Mesothelial cell of epicardium (in vitro differentiated cells): ENCODE measurements at places on chromosomes 5 and 9.

DNA sequence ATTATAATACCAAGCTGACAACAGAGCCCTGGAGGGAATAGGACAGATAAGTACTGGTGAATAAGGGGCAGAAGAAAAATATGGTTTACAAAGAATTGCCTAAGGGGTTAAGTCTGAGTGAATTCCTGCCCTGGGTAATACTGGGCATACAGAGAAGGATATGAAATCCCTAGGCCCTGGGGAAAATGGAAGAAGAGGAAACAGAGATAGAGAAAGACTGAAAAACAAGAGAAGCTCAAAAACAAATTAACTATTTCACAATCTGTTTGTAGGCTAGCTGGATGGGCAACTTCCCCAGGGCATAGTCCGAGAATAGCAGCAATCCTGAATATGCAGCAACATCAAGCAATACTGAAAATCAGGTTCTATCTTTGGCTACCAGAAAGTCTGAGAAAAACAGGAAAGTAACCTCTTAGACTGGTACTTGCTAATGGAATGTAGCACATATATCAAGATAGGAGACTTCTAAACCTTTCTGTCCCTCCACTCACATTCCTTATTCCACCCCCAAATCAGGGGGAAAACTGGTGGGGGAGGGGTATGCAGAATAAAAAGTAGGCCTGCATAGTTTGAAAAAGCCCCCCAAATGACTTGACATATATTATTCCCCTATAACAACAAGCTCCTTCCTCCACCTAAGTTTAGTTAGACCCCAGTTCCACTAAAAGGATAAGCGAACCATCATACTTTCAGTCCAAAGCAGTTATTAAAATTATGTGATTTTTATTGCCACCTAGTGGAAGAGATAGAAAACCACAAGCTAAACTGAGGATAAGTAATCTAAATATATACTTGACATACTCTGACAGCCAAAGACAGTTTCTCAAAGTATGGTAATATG lies 20.6 kb downstream of the SLC38A9 start:
- DNase-seq, result no peak

- DNase-seq, result no peak
Observed at GRCh38 chr5:142984011-142984410, 213.8 kb downstream of the ARHGAP26 start.

- no peak for DNase-seq
Observed at GRCh38 chr5:80150731-80151130, 105.1 kb downstream of the SERINC5 start.

DNA sequence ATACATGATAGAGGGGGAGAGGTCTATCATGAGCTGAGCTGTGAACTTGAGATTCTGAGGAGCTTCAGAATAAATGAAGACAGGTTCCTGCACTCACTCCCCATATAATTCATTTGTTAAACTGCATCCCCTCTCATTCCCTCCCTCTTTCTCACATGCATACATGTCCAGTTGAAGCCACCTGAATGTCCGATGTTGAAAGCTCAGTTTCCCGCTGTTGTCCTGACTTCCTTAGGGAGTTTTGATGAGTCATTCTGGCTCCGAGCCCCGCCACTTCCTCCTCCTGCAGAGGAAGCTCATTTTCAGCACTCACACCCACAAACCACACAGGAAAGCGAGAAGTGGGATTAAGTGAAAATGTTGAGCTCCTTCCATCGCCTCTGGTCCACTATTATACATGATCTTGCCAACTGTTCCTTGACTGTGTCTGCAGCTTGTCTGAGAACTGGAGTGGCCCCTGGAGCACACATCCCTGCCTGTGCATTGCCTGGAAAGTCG lies 121.2 kb downstream of the CEMIP2 start:
- no peak for DNase-seq

- no peak for DNase-seq
Observed at GRCh38 chr5:165004175-165004574, 1498.8 kb downstream of the MAT2B start.

DNA sequence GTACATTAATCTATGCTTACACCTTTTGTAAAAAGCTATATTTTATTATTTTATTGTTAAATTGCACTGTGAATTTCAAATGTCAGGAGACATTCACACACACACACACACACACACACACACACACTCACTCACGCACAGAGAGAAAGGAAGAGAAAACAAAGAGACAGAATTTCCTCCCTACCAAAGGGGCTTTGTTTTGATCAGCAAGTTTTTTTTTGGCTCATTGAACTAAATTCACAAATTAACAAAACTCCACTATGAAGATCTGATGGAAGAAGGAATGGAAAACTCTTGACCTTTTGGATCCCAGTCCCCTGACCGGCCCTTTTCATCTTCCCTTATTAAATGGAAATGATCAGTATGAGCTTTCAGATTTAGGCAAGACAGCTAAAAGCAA lies 161.2 kb downstream of the PDE4D start:
- no peak for DNase-seq

DNA sequence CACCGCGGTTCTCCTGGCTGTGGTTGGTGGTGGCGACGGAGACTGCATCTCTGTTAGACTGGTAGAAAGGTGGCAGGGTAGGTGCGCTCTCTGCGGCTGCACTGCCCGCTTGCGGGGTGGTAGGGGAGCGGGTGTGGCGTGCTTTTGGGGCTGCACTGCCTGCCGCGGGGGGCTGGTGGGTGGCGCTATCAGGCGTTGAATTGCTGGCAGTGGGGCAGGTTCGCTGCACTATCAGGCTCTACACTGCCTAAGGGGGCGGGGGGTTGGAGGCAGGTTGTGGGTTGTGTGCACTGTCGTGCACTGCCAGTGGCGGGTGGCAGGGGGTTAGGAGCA lies 21.0 kb upstream of the TRIM52 start:
- DNase-seq, result no peak

DNA sequence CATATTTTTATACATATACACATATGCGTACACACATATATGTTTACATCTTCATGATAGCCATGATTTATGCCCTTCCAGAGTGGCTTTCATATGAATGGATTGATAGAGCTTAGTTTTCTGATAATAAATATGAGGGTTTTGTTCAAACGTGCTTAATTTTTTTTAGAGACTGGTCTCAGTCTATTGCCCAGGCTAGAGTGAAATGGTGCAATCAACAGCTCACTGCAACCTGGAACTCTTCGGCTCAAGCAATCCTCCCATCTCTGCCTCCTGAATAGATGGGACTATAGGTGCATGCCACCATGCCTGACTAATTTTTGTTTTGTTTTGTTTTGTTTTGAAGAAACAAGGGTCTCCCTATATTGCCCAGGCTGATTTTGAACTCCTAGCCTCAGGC lies 48.6 kb upstream of the ZSWIM6 start:
- DNase-seq, result no peak

- no peak for DNase-seq
Observed at GRCh38 chr5:14483504-14484157, 98.0 kb upstream of the OTULINL start.

GRCh38 chr9:4750023-4750673 lies 9.1 kb upstream of the AK3 start:
- DNase-seq, result no peak

GRCh38 chr9:94874316-94874715 lies 147.8 kb downstream of the AOPEP start:
- no peak for DNase-seq

DNA sequence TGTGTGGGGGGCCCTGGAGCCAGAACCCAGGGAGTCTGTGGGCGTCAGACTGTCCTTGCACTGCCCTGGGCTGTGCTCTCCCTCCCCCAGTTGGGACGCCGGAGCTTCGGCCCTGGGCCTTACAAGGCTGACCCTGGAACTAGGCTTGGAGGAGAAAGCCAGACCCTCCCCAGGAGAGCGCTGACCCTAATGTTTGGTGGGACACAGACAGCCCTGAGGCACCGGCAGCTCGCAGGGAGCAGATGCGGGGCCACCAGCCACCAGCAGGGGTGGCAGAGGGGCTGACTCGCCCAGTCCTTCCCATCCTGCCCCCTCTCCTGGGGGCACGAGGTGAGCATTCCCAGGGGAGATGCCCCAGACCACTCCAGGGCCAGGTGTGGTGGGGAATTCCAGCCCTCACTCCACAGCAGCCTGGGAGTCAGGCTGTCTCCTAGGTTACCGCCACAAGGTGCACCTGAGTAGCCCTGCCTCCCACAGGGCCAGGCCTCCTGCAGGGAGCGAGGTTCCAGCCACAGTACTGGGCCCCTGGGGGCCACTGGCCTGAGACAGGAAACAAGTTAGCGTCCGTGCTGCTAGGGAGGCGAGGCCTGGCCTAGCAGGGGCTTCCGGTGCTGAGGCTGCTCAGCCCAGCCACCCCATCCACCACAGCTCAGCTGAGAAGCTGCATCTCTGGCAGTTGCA lies 134.6 kb downstream of the OLFM1 start:
- no peak for DNase-seq

DNA sequence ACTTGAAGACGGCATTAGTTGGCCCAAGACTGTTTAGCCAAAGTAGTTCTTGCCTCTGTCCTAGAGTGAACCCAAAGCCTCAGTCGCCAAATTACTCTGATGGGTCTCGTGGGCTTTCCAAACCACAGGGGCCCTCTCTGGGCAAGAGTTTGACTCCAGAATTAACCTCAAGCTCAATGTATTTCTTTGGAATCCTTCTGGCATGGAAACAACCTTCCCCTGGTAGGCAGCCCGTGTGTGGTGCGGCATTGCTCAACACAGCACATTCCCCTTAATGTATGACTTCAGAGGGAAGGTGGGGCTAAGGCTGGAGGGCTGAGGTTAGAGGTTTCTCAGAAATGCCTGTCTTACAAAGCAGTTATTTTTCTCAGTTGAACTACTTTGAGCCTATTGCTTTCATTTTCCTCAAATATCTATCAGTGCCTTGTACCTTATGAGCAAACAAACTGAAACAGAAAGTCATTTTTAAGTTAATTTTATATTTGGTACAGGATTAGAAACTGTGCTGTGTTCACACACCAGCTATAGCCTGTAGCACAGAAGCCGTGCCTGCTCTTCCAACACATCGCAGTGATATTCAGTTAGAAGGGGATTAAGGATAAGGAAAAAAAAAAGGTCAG lies 123.9 kb upstream of the HAPLN1 start:
- no peak for DNase-seq

DNA sequence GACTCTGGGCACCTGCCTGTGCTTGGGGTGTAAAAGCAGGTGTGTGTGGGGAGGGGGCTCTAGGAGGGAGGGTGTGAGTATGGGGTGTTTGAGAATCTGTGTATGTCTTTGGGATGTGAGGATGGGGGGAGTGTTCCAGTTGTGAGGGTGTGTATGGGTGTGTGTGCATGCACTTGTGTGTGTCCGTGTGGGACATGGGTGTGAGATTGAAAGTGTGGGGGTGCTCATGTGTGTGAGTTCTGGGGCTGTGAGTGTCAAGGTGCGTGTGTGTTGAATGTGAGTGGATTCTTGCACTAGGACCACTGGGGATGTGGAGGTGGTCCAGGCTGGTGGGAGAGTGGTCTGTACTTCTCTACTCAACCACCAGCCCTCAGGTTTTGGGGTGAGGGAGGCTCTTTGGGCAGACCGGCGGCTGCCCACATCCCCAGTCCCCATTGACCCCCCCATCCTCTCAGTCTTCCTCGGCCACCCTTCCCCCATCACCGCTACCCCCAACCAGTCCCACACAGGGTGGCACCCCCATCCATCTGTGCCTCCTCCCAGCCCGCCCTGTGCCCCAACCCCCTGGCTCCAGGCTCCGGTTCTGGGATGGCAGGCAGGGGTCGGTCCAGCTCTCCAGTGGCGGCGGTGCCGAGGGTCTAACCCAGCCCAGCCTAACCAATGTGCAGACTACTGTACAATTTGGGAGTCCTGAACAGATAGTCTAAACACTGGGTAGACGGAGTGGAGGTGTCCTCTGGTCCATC lies 31.5 kb downstream of the GOLGA2 start:
- DNase-seq, result no peak

DNA sequence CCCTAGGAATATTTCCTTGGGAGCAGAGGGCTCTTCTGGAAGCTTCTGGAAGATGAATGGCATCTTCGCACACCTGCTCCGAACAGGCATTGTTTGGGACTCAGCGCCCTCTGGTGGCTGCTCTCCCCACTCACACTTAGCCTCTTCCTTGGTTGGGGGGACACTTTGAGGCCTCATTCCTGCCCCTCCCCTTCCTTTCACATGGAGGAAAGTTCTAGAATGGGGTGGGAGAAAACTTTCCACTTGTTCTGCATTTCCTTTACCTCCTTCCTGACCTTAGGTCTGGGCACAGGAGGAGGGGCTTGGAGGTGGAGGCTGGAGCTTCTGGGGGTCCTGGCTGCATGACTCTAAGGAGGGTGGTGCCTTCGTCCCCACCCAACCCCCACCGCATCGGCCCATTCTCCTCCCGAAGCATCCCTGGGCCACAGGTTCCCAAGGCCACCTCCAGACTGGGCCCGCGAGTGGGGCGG lies 19.3 kb upstream of the SMIM32 start:
- peak; percentile 69 for DNase-seq

DNA sequence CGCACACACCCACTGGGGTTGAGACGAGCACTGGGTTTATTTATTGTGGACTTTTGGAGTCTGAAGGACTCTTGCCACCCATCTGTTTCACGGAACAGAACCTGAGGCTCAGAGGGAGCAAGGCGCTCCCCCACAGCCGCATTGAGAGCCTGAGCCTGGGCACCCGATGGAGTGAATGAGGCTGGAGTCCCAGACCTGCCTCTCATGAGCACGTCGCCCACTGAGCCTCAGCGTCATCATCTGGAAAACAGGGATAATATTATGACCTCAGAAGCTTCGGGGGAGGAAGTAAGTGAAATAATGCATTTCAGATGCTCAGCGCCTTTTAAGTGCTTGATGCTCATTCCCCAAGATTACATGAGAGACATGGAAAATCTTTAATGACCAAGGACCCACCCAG lies 5.5 kb downstream of the NEK6 start:
- DNase-seq, result no peak

- no peak for DNase-seq
Observed at GRCh38 chr9:123948286-123948685, 18.4 kb upstream of the DENND1A start.

- DNase-seq, result no peak
Observed at GRCh38 chr9:77594963-77595362, 53.2 kb downstream of the GNA14 start.

DNA sequence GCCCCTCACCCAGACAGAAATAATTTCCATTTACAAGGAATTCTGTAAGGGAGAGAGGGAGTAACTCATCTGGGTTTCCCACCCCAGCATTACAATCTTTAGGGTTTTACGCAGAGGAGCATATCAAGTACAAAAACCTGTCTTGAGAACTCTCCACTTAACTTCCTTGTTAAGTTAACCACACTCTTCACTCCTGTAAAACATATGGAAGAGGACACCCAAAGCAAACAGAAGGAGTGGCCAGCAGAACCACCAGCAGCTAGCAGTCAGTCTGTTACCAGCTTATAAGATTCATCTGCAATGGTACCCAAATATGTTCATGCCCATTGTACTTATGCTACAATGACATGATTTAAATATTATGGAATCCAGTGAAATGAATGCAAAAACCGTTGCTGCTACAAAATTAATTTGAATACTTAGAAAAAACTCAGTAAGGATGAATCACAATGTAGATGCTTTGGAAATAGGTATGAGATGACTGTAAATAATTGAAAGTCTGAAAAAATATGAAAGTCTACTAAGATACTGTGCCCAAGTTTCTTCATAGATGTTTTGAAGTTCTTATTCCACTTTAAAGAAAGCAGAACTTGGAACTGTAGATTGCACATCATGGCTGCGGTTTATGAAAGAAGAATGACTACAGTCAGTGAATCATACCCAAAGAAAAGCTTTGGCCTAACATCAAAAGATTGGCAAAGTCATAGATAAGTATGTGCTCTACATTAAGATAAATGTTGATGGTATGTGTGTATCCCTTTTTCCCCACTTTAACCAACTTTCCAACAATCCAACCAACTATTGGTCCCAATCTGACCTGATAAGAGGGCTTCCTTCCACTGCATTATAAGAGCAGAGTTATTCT lies 233.6 kb downstream of the ACTL7B start:
- no peak for DNase-seq
